ENCODE measurements at places on chromosomes 4 and X. TPM values are rescaled to one million over a fixed set of nuclear protein-coding genes. Genes with fewer than 3 reads are reported as not detected.

CT45A5 gene
- not detected for total RNA-seq

GRXCR1 gene
- not detected for total RNA-seq

CXorf49 gene
- not detected for total RNA-seq

DDX53 gene
- total RNA-seq: not detected

- peak; percentile 60 for DNase-seq
These were observed at the start of gene AMOT for GRCh38 chrX:112840382-112841113. Gene AMOT (minus strand): TSS chrX:112840831. CDS start chrX:112823126, 17,705 bp downstream.

DNA sequence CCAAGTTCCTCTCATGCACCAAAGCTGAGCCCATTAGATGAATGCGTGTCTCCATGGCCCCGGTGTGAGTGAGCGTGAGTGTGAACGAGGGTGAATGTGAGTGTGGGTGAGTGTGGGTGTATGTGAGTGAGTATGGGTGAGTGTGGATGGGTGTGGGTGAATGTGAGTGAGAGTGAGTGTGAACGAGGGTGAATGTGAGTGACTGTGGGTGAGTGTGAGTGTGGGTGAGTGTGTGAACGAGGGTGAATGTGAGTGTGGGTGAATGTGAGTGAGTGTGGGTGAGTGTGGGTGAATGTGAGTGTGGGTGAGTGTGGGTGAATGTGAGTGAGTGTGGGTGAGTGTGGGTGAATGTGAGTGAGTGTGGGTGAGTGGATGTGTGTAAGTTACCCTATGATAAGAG is 1521.8 kb upstream of the TENM3 start:
- DNase-seq: no peak

All from pancreas (tissue), 10 donors.